NCI-H2029 treated with DMSO at 0.1 percent for 48 hours (cell line): ENCODE measurements at places on chromosomes 3 and 15.

DNA sequence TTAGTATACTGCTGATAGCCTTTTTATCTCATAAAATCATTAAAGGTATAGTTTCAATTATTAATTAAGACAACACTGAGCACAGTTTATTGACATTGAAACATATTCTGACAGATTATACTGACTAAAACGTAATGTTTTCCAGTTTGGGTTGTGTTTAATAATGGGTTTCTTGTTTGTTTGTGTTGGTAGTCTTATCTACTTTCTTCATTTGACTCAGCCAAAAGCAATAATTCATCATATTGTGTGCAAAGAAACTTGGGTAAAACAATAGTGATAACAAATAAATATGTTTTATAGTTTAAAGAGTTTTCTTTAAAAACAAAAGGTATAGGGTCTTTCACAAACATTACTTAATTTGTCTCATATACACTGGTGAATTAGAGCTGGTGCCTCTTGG lies 629.2 kb upstream of the AGTR1 start:
- no peak for DNase-seq

GRCh38 chr3:13215940-13216546 lies 142.8 kb upstream of the IQSEC1 start:
- DNase-seq, result no peak

- no peak for DNase-seq
Observed at GRCh38 chr15:73686781-73687256, 2.6 kb downstream of the CD276 start.

DNA sequence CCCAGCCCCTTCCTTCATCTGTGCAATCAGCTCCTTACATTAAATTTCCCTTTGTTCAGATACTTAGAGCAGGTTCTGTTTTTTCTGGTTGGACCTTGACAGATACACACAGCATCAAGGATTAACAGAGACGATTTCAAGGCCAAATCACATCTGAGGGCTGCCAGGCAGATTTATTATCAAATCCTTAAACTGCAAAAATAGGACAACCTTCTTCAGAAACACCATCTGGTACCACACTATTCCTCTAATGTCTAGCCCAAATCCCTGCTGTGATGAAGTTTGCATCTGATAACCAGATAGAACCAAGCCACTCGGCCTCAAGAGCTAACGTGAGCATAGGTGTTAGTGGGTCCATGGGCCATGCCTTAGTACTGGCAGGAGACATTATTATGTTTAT lies 250.7 kb upstream of the PROK2 start:
- DNase-seq, result no peak

DNA sequence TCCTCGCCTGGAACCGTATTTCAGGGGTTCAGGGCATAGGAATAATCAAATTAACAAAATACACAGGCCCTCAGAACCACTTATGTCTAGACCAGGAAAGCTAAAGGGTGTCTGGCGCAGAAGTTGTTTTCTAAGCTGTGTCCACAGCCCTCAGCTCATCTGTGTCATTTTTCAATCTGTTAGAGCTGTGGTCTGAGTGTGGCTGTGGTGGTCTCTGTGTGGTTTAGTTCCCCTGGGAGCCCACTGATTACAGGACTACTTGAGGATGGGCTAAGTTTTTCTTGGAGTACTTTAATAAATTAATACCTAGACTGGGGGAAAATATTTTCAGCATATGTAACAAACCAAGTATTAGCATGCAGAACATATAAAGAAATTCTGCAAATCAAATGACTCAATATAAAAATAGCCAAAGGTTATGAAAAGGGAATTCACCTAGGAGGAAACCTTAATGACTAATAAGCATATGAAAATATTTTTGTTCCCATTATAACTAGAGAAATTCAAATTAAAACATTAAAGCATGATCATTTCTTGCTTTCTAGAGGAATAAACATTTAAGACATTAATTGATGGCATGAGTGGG lies 186.3 kb downstream of the SATB1 start:
- no peak for DNase-seq

- DNase-seq, result no peak
Observed at GRCh38 chr3:50302095-50303012, 1.0 kb downstream of the HYAL1 start.

- no peak for DNase-seq
Observed at GRCh38 chr3:111951032-111951431, 27.8 kb upstream of the ABHD10 start.

DNA sequence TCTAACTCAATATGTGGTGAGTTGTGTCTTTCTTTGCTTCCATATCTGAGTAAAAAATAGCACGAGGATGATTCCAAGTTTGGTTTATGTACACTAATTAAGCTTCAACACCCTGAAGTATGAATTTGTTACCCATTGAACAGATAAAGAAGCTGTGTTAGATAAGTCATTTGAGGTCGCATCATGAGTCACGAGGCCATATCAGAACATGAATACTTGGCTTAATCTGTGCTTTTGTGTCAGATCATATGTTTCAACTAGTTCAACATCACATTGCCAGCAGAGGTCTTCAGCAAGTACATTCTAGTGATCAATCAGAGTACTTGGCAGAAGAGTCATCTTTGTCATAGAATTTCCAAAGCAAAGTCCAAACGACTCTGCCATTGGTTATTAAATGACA lies 26.3 kb upstream of the MITF start:
- no peak for DNase-seq

DNA sequence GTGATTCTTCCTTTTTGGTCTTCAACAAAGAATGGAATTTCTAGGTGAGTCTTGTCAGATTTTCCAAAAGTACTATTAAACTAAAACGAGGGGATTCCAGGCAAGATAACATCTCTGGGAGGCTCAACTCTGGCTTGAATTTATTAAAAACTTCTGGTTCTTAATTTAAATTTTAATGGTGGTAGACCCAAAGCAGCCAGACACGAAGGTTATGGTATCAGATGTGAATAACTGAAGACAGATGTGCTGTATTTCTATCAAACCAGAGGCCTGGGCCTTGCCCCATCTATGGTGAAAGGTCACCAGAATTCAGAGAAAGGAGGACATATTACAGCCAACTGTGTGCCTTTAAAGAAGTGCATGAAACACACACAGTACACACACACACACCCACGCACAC lies 283.2 kb upstream of the ICE2 start:
- DNase-seq, result no peak

DNA sequence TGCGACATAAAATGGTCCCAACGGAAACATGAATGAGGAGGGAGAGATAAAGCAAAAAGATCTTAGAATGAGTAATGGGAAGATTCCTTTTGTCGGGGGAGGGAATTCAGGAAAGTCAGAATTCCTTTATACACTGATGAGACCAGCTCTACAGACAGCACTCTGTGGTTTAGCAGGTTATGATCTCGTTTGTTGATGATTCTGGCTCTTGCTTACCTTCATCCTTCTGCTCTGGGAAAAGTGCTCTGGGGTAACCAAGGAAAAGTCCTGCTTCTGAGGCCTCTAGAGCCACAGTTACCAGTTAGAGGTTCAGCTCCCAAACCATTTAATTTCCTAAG lies 150.7 kb upstream of the NR2E3 start:
- DNase-seq, result no peak
